ENCODE measurements at places on chromosomes 6 and 20. TPM values are rescaled to one million over a fixed set of nuclear protein-coding genes. Genes with fewer than 3 reads are reported as not detected.

DNA sequence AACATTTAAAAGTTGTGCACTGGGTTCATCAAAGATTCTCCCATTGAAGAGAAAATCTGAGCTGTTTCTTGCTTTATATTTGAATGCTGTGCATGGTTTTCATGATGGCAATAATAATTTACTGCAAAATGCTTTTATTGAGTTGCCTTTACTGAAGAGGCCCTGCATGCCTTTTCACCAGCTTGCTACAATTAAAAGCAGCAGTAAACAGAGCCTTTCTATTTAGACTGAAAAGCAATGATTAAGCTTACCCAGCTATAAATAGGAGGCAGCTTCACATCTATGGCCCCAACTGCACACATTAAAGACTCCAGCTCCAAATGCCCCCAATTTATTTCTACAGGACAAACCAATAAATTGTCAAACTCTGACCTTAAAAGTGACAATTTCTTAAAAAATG, 70.3 kb downstream of the ANKEF1 start:
- H3K4me3 ChIP-seq = no peak overlapping the region
- no peaks in the 10 kb centered on the region for H3K27me3 ChIP-seq
- no peaks in the 10 kb centered on the region for H3K4me1 ChIP-seq
- H3K36me3 ChIP-seq = no peaks in the 10 kb centered on the region
- H3K27ac ChIP-seq = no peak overlapping the region

GRCh38 chr6:148166339-148166968, 176.2 kb upstream of the SASH1 start:
- H3K4me1 ChIP-seq = no peaks in the 10 kb centered on the region
- H3K27me3 ChIP-seq = no peaks in the 10 kb centered on the region
- H3K27ac ChIP-seq = no peak overlapping the region

GRCh38 chr6:141248021-141248799, 884.5 kb upstream of the GJE1 start:
- H3K36me3 ChIP-seq = no peaks in the 10 kb centered on the region
- H3K4me1 ChIP-seq = no peaks in the 10 kb centered on the region
- ATAC-seq = no peak
- no peaks in the 10 kb centered on the region for H3K27me3 ChIP-seq

DNA sequence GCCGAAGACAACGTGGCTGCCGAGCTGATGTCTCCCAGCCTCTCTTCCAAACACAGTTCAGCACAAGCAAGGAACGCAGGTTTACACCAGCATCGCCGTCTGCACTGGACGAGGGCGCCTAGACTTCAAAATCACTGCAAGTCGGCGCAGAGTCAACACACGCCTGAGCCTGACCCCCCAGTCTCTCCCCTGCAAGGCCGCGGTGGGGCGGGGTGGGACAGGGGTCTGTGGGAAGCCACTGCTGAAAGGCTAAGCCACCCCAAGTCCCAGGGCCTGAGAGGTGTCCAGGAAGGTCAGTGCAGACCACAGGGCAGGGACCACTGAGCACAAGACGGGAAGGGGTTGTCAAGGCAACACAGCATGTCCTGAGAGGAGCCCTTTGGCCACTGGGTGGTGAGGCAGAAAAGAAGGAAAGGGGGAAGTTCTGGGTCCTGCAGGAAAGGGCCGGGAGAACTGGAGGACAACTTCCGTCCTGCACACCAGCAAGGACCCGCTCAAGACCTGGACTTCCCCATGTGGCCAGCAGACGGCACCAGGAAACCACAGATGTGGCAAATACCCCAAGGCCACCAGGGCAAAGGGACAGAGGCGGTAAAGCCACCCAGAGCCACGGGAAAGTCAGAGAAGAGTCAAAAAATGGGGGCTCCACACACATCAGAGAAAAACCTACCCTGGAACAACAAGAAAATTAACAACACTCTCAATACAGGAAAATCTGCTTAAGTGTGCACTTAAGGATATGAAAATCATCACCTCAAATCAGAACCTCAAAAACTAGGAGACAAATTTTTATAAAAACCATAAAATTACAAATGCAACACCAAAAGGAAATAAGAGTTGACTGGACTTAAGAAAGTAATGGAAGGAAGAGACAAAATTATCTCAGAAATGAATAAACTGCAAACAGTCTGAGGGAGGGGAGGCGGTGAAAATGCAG, 84.8 kb downstream of the TAF4 start:
- ATAC-seq = no peak
- no peaks in the 10 kb centered on the region for H3K4me1 ChIP-seq
- H3K36me3 ChIP-seq = no peaks in the 10 kb centered on the region
- no peak overlapping the region for H3K27ac ChIP-seq
- no peaks in the 10 kb centered on the region for H3K27me3 ChIP-seq
- H3K4me3 ChIP-seq = no peak overlapping the region

GRCh38 chr6:40901322-40902055, 137.5 kb downstream of the UNC5CL start:
- no peaks in the 10 kb centered on the region for H3K36me3 ChIP-seq
- H3K4me3 ChIP-seq = no peak overlapping the region
- no peaks in the 10 kb centered on the region for H3K4me1 ChIP-seq
- no peak for ATAC-seq
- H3K27me3 ChIP-seq = no peaks in the 10 kb centered on the region
- H3K27ac ChIP-seq = no peak overlapping the region

DNA sequence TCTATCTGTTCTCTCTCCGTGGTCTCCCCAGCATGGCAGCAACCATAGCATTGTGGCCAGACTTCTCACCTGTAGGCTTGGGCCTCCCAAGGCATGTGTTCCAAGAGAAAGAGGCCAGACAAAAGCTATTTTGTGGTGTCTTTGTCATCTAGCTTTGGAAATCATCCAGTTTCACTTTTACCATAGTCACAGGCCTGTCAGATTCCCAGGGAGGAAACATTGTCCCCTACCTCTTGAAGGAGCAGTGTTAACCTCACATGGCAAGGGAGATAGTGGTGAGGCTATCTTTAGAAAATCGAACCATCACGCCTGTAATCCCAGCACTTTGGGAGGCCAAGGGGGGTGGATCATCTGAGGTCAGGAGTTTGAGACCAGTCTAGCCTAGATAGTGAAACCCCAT, 42.3 kb upstream of the RALGAPA2 start:
- no peaks in the 10 kb centered on the region for H3K4me1 ChIP-seq
- H3K27me3 ChIP-seq = peaks cover 8% of the 10 kb centered on the region
- no peak for ATAC-seq
- H3K4me3 ChIP-seq = no peak overlapping the region
- no peaks in the 10 kb centered on the region for H3K36me3 ChIP-seq
- H3K27ac ChIP-seq = no peak overlapping the region

BMP2 gene
- total RNA-seq = 4.9 TPM

DNA sequence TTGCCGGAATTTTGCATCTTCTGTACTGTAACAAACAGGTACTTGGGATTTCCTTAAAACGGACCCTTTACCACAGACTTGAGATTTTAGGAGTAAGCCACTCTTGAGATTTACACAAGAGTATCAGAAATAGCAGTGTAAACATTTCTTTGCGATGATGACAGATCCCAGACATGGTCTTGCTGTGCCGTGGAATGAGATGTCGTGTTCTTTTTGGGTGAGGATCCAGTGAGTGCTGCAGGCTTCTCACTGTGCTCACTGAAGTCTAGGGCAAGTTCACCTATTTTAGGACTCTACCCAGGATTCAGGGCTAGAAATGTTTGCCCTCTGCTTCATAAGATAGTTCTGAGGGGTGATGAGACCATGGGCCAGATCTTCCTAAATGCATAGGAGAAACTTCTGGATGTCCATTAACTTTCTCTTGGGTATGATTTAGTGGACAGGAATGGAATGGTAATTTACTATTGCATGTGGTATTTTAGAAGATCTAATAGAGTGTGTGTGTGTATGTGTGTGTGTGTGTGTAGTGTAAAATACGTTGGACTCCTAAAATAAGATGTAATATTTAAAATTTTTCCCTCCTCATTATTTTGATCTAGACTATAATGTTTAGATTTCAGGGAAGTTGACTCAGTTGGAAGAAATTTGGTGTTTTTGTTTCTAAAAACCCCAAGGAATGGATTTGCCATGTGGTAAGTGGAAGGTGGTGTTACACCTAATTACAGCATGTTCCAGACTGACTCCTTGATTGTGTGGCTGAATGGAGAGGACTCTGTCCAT, 8.5 kb downstream of the LRRC1 start:
- no peaks in the 10 kb centered on the region for H3K4me1 ChIP-seq
- no peak overlapping the region for H3K4me3 ChIP-seq
- no peak for ATAC-seq

DNA sequence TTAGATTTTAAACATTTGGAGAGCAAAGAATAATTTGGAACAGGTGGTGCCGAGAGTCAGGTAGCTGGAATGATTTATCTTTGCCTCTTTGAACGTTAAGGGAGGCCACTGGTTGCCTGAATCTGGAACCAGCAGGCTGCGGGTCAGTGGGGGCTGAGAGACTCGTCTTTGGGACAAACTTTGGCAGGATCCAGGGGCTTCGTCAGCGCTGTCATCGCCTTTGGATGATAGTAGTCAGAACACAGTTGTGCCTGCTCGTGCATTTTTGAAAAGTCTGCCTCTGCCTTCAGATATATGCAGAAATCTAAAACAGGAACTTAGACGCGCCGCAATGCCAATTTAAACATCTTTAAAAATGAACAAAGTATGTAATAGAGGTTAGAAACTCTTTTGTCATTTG, 5.0 kb downstream of the EYA2 start:
- H3K4me1 ChIP-seq = no peaks in the 10 kb centered on the region
- peaks cover 48% of the 10 kb centered on the region for H3K27me3 ChIP-seq
- H3K27ac ChIP-seq = peak overlapping the region; percentile 3
- H3K4me3 ChIP-seq = no peak overlapping the region
- H3K36me3 ChIP-seq = no peaks in the 10 kb centered on the region

TRERF1 gene
- 3.2 TPM for total RNA-seq

GRCh38 chr20:6863355-6863754, 95.9 kb downstream of the BMP2 start:
- ATAC-seq = no peak
- no peak overlapping the region for H3K27ac ChIP-seq
- no peaks in the 10 kb centered on the region for H3K4me1 ChIP-seq
- no peak overlapping the region for H3K4me3 ChIP-seq
- H3K36me3 ChIP-seq = no peaks in the 10 kb centered on the region
- H3K27me3 ChIP-seq = no peaks in the 10 kb centered on the region

GRCh38 chr6:53623497-53623896, 42.1 kb downstream of the KLHL31 start:
- no peaks in the 10 kb centered on the region for H3K36me3 ChIP-seq
- no peak overlapping the region for H3K4me3 ChIP-seq
- H3K27me3 ChIP-seq = no peaks in the 10 kb centered on the region
- no peak for ATAC-seq
- peaks cover 8% of the 10 kb centered on the region for H3K4me1 ChIP-seq

DNA sequence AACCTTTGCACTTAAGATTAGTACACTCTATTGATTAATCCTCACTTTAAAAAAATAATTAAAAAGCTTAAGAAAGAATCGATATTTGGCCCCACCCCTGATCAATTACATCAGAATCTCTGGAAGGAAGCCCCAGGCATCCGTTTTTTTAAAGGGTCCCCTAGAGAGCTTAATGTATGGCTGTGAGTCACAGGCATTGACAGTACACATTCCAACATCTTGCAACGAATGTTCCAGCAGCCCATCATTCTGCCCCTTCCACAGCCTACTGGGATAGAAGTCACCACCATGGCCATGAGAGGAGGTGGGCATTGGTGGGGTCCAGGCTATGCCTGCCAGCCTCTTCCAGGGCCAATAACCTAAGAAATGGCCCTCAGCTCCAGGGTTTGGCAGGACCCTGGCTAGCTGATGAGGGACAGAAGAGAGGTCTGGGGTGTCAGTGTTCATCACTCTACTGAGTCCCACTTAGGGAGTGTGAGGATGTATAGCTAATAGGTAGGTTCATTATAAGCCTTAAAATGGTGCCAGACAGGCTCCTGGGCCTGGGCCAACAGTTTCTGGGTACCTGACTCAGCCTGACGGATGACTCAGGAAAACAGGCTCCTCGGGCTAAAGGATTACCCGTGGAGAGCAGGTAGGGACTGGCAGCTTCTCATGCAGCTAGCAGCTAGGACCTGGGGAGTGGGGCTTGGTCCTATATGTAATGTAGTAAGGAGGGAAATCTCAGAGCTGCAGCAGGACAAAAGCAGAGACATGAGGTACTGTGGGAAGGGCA, 40.4 kb downstream of the MDGA1 start:
- no peak overlapping the region for H3K27ac ChIP-seq
- no peak for ATAC-seq
- H3K36me3 ChIP-seq = no peaks in the 10 kb centered on the region

RGS17 gene
- not detected for total RNA-seq

ARHGAP18 gene
- total RNA-seq = 14.1 TPM

RSPO3 gene
- total RNA-seq = 117 TPM

DNA sequence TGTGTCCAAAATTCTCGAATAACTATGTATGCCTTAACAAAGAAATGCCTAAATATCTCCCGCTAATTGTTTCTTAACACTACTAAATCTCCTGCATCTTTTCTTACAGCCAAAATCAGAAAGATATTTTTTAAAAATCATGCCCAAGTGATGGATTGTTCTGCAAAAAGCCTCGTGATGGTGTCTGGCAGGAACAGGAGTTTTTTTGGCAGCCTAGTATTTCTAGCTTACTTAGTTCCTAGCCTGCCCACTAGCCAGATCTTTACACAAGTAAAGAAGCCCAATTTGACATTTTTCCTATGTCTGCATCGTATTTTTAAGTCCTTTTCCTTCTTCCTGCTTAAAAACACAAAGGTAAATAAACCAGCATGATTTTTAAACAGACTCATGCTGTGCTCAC, 31.5 kb downstream of the SLC2A12 start:
- H3K4me3 ChIP-seq = no peak overlapping the region
- peak overlapping the region; percentile 91 for H3K27ac ChIP-seq
- H3K4me1 ChIP-seq = peaks cover 5% of the 10 kb centered on the region
- no peaks in the 10 kb centered on the region for H3K36me3 ChIP-seq
- no peaks in the 10 kb centered on the region for H3K27me3 ChIP-seq

GRCh38 chr6:163554663-163555062, 140.1 kb downstream of the QKI start:
- no peaks in the 10 kb centered on the region for H3K27me3 ChIP-seq
- H3K4me1 ChIP-seq = no peaks in the 10 kb centered on the region
- no peak overlapping the region for H3K27ac ChIP-seq
- no peak overlapping the region for H3K4me3 ChIP-seq

DNA sequence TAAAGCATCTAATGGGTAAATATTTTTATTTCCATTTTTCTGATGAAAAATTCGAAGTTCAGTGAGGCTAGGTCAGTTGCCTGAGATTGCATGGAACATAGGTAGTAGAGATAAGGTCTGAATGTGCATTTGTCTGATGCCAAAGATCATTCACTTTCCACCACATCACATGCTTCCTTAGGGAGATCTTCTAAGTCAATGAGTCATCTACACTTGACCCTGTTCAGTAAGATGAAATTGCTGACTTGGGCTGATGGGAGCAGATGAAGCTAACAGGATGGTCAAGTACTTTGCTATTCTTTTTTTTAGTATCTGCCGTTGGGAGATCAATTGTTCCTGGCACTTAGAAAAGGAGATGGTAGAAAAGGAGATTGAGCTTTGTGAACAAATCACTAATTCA, 511.3 kb downstream of the PHF3 start:
- no peak overlapping the region for H3K27ac ChIP-seq
- H3K4me3 ChIP-seq = no peak overlapping the region
- H3K27me3 ChIP-seq = no peaks in the 10 kb centered on the region
- H3K4me1 ChIP-seq = no peaks in the 10 kb centered on the region
- H3K36me3 ChIP-seq = no peaks in the 10 kb centered on the region

PRL gene
- not detected for total RNA-seq

HLA-G gene
- total RNA-seq = not detected

IMPG1 gene
- total RNA-seq = not detected

RIPPLY2 gene
- not detected for total RNA-seq

- ATAC-seq = no peak
- no peak overlapping the region for H3K4me3 ChIP-seq
- H3K27ac ChIP-seq = no peak overlapping the region
- no peaks in the 10 kb centered on the region for H3K27me3 ChIP-seq
- H3K36me3 ChIP-seq = peaks cover 36% of the 10 kb centered on the region
Measured at GRCh38 chr6:109449795-109450673, 5.5 kb downstream of the MICAL1 start.

TTLL9 gene
- not detected for total RNA-seq
